ENCODE measurements at places on chromosomes 3 and 15.
A peak's percentile ranks its signal among the peaks of the same experiment; 100 is the strongest.

DNA sequence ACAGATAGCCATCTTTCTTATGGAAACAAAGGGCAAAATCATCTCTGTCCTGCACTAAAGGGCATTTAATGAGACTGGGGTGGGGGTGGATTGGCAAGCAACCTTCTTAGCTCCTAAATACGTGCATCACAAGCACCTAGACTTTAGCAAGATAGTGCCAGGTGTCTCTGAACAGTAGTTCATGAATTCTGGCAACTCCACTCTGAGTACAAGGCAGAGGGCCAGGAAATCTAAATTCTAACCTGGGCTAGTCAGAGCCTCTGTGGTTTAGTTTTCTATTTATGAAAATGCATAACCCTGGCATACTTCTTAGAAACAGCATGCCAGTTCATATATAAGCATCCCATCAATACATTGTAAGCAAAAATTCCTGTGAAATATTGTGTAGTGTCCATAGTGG is 788.5 kb downstream of the MCTP2 start:
- DNase-seq = no peak

DNA sequence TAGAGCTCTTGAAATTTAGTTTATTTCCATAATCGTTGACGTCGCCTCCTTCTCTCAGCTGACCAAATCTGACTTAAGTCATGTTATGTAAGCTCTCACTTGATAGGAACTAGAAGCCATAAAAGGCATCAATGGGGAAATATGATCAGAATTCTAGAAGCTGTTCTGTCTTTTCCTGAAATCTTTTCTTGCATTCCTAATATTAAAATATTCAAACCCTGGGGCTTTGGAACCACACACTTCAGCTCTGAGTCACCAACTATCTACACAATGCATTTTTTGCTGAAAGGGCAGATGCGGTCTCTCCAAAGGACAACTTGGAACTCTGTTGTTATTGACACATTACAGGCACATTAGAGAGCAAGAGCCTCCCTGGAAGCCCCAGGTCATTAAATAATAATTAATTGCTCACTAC is 91.3 kb downstream of the LARS2 start:
- DNase-seq = no peak

DNA sequence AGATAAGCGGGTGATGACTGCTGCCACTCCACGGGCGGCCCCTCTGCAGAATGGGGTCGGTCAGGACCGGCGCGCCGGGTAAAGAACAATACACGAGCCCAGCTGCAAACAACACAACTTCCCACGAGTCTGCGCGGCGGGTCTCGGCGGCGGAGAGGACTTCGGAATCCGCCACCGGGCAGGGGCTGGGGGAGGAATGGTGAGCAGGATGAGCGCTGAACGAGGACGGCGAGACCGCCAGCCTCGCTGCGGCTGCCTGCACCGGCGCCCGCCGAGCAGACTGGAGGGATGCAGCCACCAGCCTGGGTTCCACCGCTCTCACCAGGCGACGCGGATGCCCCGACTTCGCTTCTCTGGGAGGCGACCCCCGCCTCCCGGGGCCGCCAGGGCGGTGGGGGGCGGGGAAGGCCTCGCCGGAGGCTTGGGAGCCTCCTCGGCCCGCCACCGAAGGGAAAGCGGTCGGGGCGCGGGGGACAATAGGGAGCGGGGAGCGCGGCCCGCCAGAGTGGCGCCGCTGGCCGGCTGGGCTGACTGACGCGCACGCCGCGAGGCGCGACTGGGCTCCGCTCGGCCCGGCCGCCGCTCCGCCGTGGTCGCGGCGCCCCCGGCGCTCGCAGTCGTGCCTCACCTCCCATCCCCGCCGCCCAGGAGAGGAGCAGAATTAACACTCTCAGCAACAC is 515 bp downstream of the ADAM10 start:
- DNase-seq = peak; percentile 36

DNA sequence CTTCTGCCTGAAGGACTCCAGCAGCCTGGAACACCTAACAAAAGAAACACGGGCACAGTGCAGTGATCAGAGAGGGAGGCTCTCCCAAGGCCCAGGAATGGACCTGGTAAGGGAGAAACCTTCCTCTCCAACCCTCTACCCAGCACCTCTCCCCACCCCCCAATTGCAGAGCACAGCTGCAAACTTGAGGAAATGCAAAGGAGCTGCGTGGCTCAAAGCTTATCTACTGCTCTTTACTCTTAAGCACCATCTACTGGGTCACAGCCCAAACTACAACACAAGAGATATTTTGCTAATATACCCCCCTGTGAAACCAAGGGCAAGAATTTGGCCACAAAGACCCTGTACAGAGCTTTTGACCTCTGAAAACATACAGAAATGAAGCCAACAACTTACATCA is 328.3 kb downstream of the OXSM start:
- DNase-seq = no peak

- no peak for DNase-seq
Observed at GRCh38 chr15:70892912-70893560, 410 bp downstream of the LRRC49 start.

- DNase-seq = no peak
Observed at GRCh38 chr3:13108861-13109260, 35.6 kb upstream of the IQSEC1 start.

DNA sequence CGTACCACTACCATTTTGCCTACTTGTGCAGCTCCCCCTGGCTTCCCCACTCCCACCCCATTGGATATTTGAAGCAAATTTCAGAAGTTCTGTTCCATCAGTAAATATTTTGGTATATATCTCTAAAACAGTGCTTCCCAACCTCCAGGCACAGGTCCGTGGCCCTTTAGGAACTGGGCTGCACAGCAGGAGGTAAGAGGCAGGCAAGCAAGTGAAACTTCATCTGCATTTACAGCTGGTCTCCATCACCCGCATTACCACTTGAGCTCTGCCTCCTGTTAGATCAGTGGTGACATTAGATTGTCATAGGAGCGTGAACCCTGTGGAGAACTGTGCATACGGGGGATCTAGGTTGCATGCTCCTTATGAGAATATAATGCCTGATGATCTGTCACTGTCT is 97.2 kb upstream of the LRRFIP2 start:
- no peak for DNase-seq

DNA sequence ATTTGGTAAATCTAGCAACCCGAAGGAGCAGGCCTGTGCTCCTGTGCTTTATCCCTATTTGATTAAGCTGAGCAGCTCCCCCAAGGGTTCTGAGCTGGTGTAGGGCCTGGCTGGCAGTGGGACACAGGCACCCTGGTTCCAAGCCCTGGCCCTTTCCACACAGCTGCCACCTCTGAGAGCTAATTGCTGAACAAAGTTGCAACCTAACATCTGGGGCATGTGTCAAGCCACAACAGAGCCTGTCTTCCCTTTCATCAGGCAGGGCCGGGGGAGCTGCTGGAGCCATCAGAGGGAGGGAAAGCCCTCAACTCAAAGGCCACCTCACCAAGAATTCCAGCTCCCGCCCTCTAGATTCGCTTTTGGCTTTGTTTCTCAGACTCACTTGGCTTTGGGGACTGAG is 17.1 kb upstream of the MRPS22 start:
- DNase-seq = no peak

GRCh38 chr3:186003610-186004009 is 65.8 kb upstream of the TRA2B start:
- DNase-seq = no peak

GRCh38 chr3:50254577-50255250 is 14.2 kb upstream of the SEMA3B start:
- DNase-seq = no peak

DNA sequence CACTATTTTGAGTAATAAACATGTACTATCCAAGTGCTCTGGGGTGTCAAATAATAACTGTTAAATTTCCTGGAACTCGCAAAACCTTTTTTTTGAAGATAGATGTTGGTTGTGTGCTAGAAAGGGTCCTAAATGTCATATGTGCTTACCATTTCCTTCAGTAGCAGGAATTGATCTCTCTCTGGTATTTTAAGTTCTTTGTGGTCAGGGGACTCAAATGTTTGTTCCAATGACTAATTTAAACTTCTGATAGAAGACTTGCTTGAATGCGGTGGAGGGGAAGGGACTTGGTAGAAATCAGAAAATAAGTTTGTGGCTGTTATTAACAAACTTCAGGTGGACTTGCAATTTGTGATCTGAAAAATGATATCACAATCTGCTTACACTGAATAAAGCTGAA is 26.8 kb downstream of the ARIH2 start:
- no peak for DNase-seq

Measured in stimulated activated effector memory CD8-positive, alpha-beta T cell treated with anti-CD3 and anti-CD28 coated beads, Interleukin-12 subunit alpha, Interleukin-12 subunit beta, amount 100 ng/mL, for 72 hours (primary cell).